NCI-H1930 (cell line): ENCODE measurements at places on chromosomes 2 and 18.

DNA sequence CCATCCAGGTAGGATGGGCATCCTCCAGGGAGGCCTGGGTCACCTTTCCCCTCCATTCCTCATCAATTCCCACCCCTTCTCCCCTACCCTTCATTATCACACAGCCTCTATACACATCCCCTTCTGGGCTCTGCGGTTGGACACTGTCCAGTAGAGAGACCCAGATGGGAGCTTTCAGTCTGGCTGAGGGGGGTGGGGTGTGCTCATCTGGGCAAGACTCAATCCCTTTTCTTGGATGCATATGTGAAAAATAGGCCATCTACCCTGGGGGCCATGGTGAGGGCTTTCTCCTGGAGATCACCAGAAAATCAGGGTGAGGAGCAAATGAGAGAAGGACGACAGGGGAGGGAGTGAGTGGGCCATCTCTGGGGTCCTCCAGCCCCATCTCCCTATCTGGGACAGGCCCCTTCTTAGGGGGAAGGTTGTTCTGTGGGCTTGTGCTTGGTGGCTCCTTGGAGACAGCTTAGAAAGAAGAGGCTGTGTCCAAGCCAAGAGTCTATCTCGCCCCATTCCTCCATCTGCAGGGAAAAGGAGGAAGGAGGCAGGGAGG, 160.1 kb downstream of the DYSF start:
- DNase-seq, result no peak

DNA sequence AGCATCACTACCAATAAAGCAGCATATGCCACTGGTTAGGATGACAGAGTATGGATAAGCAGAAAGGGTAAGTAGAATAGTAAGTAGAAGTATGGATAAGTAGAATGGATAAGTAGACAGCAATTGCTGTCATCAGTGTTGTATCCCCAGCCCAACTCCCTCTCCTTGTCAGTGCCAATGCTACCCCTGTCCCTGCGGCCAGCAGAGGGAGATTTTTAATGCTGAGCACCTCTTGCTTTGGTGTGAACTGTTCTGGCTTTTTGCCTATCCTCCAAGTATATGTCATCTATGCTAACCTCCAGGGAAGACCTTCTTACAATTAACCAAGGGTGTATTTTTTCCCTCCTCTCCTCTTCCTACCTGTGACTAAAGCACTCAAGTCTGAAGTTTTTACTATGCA, 136.7 kb upstream of the SPHKAP start:
- no peak for DNase-seq

GRCh38 chr2:144516981-144517865, 2.7 kb downstream of the ZEB2 start:
- no peak for DNase-seq

- DNase-seq, result no peak
These were observed 182.1 kb downstream of the OSR1 start for GRCh38 chr2:19176172-19176852.
